ENCODE measurements at places on chromosomes 1 and 21.

GRCh38 chr1:26752519-26752918, 35.2 kb upstream of the PIGV start:
- DNase-seq, result no peak

DNA sequence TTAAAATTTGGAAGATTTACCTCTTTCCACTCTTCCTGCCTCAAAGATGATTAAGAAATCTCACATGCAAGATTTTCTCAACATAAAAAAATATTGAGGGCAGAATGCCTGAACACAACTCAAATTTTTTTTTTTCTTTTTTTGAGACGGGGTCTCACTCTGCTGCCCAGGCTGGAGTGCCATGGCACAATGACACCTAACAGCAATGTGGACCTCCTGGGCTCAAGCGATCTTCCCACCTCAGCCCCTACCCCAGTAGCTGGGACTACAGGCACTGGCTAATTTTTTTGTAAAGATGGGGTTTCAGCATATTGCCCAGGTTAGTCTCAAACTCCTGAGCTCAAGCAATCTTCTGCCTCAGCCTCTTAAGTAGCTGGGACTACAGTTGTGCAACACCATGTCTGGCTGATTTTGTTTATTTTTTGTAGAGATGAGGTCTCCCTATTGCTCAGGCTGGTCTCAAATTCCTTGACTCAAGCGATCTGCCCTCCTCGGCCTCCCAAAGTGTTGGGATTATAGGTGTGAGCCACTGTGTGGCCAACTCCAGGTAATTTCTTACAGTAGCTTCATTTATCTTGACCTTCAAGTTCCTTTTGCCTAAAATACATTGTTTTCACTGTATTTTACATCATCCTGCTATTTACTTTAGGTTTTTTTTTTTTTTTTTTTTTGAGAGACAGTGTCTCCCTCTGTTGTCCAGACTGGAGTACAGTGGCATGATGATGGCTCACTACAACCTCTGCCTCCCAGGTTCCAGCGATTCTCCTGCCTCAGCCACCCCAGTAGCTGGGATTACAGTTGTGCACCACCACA, 10.4 kb downstream of the NUCKS1 start:
- no peak for DNase-seq

- DNase-seq, result no peak
These were observed 17.6 kb downstream of the RGS1 start for GRCh38 chr1:192592981-192593708.

- DNase-seq, result no peak
These were observed 33.5 kb upstream of the RNF19B start for GRCh38 chr1:32998064-32998463.

DNA sequence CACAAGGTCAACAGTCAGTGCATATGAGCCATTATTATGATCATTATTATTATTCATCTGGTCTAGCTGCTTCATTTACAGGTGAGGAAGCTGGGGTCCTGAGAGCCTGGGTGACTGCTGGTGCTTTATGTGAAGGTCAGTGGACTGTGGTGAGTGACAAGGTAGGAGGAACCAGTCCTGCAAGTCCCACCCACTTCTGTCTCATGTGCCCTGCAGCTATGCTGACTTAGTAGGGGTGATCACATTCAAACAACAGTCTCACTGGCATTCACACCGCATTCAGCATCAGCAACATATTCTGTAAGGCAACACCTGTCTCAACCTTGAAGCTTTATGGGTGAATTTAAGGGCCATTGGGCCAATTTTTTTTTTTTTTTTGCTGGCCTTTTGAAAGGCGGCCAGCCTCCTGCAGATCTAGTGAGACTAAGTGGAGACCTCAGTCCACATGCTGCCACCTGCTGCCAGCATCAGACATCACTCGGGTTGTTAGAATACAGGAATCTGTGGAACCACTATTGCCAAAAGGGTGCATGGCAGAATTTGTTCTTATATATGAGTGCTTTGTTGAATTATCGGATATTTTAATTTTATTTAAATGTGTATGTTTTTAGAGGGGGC, 59.9 kb upstream of the CACNA1E start:
- peak; percentile 41 for DNase-seq

- DNase-seq, result no peak
These were observed 57.1 kb downstream of the RNF187 start for GRCh38 chr1:228544021-228544850.

GRCh38 chr1:152164517-152165136, 5.6 kb upstream of the RPTN start:
- DNase-seq, result no peak

- no peak for DNase-seq
These were observed 483.6 kb downstream of the LTN1 start for GRCh38 chr21:28509031-28509430.

DNA sequence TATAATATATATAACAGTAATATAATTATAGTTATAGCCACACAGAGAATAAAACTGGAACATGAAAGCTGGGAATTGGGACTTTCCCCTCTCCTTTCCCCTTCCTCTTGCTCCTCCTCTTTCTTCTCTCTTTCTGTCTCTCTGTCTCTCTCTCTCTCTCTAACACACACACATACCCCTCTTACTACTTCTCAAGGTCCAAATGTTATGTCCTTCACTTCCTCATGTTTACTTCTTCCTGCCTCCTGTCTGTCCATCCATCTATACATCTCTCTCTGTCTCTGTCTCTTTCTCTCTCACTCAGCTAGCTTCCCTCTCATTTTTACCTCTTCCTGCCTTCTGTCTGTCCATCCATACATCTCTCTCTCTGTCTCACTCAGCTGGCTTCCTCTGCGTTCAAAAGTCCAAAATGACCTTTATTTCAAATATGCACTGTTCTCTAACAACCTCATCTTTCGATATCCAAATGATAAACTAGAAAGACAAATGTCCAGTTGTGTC, 261.1 kb downstream of the SIPA1L2 start:
- no peak for DNase-seq

GRCh38 chr1:84892705-84893618, at the start of gene LPAR3:
LPAR3 (minus strand) TSS chr1:84893206; CDS start chr1:84866120, 27,086 bp downstream.
- peak; percentile 13 for DNase-seq

DNA sequence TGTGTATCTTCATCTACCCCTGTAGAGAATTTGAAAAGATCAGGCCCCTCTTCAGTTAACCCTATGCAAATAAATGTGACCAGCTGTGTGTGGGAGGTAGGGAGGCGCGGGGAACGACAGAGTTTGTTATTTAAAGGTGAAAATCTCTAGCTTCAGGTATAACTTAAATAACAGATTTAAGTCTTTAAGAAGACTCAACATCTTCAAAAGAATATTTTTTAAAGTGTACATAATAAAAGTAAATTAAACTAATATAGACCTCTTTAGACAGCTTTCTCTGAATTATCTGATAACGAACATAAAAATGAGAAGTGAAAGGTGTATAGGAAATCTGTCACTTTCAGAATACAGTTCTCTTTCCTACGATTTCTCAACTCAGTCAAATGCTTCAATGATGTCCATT, 16.0 kb downstream of the ANGPTL3 start:
- DNase-seq, result no peak

DNA sequence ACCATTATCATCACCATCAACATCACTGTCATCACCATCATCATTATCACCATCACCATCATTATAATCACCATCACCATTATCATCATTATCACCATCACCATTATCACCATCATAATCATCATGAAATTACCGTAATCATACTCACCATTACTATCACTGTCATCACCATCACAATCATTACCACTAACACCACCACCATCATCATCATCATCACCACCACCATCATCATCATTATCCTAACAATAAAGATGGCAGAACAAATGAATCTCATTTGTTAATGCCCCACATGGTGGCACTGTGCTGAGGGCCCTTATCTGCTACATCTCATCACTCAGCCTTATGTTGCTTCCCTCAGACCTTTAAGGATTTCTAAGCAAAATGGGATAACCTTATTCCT, 9.4 kb upstream of the PLA2G2E start:
- no peak for DNase-seq

DNA sequence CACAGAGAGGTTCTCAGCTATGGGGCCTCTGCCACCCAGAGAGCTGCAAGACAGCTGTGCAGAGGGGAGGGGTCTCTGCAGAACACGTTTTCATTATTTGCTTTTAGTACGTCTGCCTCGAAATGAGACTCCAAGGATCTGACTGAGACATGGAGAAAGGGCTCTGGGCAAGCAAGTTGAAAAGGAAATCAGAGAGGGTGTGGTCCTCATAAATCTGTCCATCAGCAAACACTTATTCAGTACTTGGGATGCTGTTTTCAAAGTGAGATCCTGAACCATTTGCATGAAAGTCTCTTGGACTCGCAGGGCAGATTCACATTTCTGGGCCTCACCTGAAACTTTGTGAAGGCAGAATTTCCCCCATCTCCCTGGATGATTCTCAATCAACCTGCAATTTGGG, 197.4 kb upstream of the GALNT2 start:
- DNase-seq, result no peak

DNA sequence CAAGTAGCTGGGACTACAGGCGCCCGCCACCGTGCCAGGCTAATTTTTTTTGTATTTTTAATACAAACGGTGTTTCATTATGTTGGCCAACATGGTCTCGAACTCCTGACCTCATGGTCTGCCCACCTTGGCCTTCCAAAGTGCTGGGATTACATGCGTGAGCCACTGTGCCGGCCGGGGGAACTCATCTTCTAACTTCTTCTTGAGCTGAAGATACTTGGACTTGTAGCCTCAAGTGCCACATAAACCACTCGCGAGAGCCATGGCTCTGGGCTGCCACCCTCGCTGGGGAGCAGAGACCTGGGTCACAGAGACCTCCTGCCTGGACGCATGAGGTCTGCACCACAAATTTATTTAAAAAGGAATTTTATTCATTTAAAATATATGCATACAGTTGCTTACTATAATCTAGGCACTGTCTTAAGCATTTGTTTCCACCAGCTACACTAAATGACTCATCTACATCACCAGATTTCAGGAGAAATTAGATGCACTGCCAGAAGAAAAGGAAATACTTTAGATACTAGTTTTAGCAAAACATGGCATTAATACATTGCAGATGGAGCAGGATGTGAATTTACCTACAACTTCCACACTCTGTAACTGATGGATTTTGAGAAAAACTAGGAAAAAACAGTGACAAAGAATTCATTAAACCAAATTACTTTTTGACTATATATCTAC, 29.9 kb upstream of the PUM1 start:
- DNase-seq, result no peak

DNA sequence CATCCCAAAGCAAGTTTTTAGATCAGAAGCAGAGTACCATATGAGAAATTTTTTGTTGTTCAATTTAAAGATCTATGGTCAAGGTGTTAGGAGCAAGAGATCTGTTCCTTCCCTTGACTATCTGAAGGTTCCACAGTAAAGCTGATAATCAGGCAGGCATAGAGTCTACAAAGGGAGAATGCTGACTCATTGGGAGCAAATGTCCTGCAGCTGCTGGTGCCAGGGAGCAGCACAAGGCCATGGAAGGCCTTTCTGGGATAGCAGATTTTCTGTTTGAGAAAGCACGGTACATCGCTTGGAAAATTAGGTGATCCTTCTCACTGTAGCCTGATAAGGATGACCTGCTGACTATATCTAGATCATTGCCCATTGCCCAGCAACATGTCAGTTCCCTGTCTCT, 210.1 kb upstream of the C1orf87 start:
- no peak for DNase-seq

DNA sequence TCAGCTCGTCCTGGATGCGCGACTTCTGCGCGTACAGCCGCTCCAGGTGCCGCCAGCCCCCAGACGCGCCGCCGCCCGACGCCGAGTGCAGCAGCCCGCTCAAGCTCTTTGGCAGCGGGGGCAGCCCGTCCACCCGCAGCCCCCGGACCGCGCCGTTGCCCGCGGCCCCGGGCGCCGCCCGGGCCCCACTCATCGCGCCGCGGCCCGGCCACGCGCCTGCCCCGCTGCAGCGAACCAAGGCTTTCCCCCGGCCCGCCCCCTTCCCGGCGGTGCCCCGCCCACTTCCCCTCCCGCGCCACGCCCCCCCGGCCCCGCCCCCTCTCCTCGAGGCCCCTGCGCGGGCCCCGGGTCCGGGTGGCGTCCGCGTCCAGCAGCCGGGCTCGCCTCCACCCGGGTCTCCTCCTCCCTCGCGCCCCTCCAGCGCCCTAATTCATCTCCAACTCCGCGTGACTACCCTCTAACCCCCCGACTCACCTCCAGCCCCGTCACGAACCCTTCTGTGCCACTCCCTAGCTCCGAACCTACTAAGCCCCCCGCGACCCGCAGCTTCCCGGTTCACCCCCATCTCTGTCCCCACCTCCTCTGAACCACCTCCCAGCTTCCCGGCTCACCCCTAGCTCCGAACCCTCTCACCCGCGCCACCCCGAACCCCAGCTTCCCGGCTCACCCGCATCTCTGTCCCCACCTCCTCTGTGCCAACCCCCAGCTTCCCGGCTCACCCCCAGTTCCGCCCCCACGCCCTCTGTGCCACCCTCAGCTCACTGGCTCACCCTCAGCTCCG, at the start of gene FAM89A:
FAM89A (minus strand) TSS at position 236 of the 781 bp plus-strand sequence; CDS start at position 193, 43 bp downstream.
- DNase-seq, result peak; percentile 75

DNA sequence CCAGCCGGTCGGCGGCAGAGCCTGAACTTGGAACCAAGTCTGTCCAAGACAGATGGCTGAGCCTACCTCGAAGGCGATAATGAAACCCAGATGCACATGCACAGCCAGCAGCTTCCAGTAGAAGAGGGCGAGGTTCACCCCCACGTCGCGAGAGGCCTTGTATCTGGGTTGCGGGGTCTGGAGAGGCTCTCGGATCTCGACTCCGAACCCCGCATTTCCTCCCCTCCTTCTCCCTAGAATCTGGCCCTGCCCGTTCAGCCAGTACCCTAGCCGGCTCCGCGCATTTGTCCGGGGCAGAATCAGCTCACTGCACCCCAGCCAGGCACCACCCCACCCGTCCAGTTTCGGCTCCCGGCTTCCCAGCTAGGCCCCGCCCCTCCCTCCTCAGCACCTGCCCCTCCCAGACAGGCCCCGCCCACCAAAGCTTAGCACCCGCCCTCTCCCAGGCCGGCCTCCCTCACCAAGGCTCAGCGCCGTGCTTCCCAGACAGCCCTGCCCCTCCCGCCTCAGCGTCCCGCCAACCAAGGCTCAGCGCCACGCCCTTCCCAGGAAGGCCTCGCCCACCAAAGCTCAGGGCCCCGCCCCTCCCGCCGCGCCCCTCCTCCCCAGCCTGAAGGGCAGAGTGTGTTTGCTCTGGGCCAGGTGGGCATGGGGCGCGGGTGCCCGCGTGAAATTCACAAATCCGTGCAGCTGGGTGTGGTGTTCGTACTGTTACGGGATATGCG, 4.8 kb upstream of the ARHGEF19 start:
- DNase-seq, result peak; percentile 97

GRCh38 chr1:176501599-176501998, 38.6 kb downstream of the PAPPA2 start:
- DNase-seq, result no peak

GRCh38 chr1:101875891-101876290, 120.8 kb downstream of the OLFM3 start:
- no peak for DNase-seq

DNA sequence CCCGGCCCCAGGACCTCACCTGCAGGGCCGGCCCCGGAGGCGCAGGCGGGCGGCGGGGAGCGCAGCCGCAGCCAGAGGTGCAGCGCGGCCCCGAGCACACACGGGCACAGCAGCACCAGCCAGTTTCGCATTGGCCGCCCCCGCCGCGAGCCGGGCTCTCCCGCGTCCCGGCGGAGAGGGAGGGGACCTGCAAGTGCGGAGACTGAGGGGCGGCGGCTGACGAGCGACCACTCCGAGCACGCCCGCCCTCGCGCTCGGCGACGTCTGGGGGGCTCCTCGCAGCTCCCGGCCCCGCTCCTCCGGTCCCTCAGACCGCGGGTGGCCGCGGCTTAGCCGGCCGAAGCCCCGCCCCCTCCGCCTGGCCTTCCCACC, at the start of gene B3GALNT2:
B3GALNT2 (minus strand) TSS at position 331 of the 372 bp plus-strand sequence; CDS start at position 131, 200 bp downstream.
- no peak for DNase-seq
